Stimulated activated naive CD4-positive, alpha-beta T cell treated with Interleukin-2 at 50 U/mL for 16 hours (primary cell): ENCODE measurements at places on chromosomes 2 and 18.

GRCh38 chr18:78805840-78806239 lies 173.8 kb upstream of the SALL3 start:
- DNase-seq = no peak

DNA sequence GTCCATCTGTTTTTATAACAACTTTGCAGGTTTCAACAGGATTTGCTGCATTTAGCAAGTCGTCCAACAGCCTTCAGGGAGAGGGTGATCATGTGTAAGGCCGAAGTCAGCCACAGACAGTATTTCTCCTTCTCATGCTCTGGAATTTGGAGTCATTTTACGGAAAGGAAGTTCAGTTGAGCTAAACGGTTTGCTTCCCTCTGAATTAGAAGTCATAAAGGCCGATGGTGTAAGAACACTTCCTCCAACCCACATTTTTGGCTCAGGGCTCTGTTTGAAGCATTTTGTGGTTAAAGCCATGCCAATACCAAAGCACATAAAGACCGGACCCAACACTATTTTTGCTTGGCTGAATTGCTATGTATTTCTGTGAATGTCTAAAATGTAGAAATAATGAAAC lies 129.5 kb downstream of the TMEM182 start:
- no peak for DNase-seq

GRCh38 chr2:196592911-196593881 lies 46.3 kb upstream of the CCDC150 start:
- DNase-seq = no peak

GRCh38 chr18:24272229-24272525 lies 125.4 kb downstream of the OSBPL1A start:
- no peak for DNase-seq

GRCh38 chr2:240528406-240529040 lies 29.3 kb downstream of the ANKMY1 start:
- DNase-seq = no peak

DNA sequence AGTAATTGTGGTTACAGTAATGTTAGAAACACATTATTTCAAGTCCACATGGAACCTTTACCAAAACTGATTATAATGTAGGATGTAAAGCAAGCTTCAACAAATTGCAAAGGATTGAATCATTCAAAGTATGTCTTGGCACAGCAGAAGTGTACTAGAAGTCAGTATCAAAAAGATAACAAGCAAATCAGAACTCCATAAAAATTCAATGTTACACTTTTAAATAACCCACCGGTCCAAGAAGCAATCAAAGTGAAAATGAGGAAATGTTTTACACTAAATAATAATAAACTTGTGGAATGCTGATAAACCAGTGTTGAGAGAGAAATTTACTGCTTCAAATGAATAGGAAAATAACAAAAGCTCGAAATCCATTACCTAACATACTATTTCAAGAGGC lies 47.7 kb downstream of the TTC21B start:
- no peak for DNase-seq

- no peak for DNase-seq
Observed at GRCh38 chr18:44246001-44246400, 434.7 kb upstream of the SETBP1 start.

- DNase-seq = no peak
Observed at GRCh38 chr2:54353216-54353615, 97.2 kb upstream of the TSPYL6 start.

GRCh38 chr18:48581941-48582340 lies 43.1 kb downstream of the CTIF start:
- DNase-seq = no peak

DNA sequence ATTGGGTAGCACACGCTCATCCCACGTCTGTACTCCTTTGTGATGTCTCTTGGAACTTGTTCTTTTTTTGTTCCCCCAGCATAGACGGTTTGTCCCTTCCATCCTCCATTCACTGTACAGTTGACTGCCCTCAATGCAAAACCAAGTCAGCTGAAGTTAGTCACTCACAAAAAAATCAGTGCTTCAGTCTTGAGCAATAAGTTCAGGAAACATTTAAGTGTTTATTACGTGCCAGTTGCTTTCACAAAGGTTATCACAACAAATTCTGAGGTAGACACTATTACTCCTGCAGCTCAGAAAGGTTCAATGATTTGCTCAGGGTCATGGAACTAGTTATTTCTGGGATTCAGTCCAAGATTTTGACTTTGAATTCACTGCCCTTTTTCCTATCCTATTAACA lies 102.2 kb downstream of the PDE1A start:
- no peak for DNase-seq

- DNase-seq = no peak
Observed at GRCh38 chr2:20626698-20627513, 24.0 kb downstream of the HS1BP3 start.

DNA sequence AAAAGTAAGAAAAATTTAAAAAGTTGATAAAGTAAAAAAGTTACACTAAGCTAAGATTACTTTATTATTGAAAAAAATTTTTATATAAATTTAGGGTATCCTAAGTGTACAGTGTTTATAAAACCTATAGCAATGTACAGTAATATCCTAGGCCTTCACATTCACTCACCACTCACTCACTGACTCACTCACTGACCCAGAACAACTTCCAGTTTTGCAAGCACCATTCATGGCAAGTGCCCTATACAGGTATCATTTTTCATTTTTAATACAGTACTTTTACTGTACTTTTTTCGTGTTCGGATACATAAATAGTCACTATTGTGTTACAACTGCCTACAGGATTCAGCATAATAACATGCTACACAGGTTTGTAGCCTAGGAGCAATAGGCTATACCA lies 8.9 kb upstream of the THUMPD2 start:
- no peak for DNase-seq

DNA sequence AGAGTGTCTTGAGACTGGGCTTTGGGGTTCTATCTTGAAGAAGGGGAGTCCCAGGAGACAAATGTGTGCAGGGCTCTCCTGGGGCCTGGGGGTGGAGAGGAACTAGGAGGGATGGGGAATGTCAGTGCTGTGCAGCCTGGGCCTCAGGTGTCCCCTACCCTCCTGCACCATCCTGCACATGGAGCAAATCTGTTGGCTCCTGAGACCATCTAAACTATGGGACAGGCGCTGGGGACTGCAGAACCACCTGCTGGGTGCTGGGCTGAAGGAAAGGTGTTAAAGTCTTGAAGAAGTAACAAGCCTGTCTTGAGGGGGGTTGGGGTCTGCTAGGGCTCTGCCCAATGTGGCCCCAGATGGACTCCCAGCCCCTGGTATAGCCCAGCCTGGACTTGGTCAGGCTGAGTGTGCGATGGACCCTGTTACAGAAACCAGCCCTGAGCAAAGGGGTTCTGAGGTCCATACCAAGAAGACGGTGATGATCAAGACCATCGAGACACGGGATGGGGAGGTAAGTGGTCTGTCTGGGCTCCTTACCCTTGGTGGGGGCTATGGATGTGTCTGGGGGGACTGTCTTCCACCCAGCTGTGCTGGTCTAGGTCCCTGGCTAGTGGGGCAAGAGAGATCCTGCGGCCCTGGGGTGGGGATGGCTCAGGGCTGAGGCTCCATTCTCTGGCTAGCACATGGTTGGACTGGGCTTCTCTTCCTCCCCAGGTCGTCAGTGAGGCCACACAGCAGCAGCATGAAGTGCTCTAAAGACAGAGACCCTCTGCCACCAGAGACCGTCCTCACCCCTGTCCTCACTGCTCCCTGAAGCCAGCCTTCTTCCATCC lies 7.3 kb downstream of the DES start:
- no peak for DNase-seq

DNA sequence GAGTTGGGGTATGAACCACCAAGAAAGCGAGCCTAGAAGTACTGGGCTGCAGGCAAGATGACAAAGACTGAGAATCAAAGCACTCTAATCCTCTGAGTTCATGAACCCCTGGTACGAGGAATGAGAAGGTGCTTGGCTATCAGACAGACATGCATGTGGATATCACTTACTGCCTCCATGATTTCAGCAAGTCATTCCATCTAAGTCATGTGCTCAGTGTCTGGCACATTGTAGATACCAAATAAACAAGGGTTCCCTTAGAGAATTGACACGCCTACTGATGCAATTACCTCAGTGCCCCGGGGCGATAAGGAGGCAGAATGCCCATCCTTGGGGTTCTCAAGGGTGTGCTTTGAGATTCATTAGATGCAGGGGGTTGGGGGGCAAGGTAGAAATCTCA lies 125.6 kb upstream of the PKDCC start:
- DNase-seq = no peak

- no peak for DNase-seq
Observed at GRCh38 chr2:30382995-30383394, 64.1 kb upstream of the LCLAT1 start.

GRCh38 chr2:182248362-182248761 lies 178.5 kb downstream of the PDE1A start:
- no peak for DNase-seq

- DNase-seq = no peak
Observed at GRCh38 chr2:212364112-212364985, 174.3 kb downstream of the ERBB4 start.

- DNase-seq = no peak
Observed at GRCh38 chr2:17935242-17935885, 56.9 kb downstream of the KCNS3 start.

GRCh38 chr18:49904871-49905555 lies 91.7 kb upstream of the ACAA2 start:
- DNase-seq = no peak

DNA sequence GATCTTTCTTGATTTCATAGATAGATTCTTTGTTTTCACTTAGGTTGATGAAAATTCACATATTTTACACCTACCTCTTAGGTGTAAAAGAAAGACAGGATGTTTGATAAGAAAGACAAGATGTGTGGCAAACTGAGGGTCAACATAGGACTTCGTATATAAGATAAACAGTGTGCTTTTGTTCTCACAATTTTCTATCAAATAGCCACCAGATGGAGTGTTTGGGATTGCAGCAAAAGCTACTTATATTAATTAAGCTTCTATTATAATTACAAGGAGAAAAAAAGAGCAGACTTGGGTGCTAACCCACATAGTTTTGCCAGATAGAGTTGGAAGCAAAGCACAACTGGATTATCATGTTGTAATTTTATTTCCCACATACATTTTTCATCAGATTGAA lies 232.9 kb downstream of the CDH7 start:
- no peak for DNase-seq

- DNase-seq = no peak
Observed at GRCh38 chr2:126849486-126849885, 49.2 kb upstream of the TEX51 start.

DNA sequence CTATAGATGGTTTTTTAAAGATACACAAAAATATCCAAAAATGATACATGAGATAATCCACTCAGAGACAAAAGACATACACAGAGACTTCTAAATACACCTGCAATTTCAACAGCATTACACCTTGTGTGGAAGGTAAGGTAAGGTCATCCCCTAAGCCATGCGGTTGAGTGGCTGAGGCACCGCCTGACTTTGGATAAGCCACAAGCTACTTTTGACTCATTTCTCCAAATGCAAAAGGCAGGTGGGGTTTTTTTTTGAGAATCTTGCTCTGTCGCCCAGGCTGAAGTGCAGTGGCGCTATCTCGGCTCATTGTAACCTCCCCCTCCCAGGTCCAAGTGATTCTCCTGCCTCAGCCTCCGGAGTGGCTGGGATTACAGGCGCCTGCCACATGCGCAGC lies 13.1 kb downstream of the AP1S3 start:
- no peak for DNase-seq

DNA sequence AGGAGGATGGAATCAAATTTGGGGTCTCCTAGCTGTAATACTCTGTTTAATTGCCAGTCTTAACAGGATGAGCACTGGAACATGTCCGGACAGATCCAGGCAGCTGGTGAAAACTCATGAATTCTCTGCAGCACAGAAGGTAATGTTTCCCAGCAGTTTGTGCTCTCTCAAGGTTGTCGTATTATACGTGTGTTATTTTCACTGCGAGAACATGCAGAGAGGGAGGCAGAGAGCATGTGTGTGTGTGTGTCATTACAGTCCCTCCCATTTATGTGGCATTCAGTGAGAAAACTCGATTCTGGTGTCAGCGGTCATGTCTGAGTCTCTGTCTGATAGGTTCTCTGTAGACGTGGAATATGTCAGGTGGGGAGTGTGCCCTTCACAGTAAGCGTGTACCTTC lies 150.2 kb upstream of the POU3F3 start:
- no peak for DNase-seq

GRCh38 chr2:18790509-18791171 lies 201.3 kb upstream of the NT5C1B start:
- no peak for DNase-seq

- no peak for DNase-seq
Observed at GRCh38 chr2:43135583-43135982, 90.8 kb downstream of the ZFP36L2 start.

- DNase-seq = no peak
Observed at GRCh38 chr2:98477036-98477435, 32.4 kb downstream of the INPP4A start.

DNA sequence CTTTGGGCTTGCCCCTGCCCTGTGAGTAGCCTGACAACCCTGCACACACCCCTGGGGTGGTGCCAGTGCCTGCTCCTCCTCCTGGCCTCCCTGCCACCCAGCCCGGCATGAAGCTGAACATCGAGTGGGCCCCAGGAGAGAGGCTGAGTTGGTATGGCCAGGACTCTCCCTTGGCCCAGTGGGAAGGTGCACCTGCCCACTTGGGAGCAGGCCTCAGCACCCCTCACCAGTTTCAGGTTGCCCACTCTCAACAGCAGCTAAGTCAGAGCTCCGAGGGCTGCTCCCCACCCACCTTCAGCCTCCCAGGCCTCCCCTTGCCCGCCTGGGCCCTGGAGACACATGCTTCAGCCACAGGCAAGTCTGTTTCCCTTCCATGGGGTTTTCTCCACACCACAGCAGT lies 203.1 kb downstream of the KLHL29 start:
- no peak for DNase-seq

- DNase-seq = no peak
Observed at GRCh38 chr2:215811003-215811402, 202.3 kb downstream of the MREG start.

- no peak for DNase-seq
Observed at GRCh38 chr2:118832791-118833715, 14.4 kb downstream of the EN1 start.

GRCh38 chr2:60987041-60987440 lies 30.5 kb upstream of the PEX13 start:
- no peak for DNase-seq

DNA sequence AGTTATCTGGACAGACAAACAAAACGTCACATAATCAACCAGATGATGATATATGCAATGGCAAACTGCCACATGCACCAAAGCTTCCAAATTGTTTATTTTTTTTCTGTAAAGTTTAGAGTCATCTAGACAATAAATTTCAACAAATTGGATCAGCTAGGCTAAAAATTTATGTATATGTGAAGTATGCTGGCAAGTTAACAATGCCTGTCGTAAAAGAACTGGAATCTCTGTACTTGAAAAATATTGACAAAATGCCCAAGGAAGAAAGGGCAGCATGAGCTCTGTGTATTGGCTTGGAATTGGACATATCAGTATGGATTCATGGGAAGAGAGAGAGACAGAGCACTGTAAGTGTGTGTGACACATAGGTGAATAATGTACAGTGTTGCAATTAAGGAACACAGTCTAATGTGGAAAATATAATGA lies 309.8 kb downstream of the ERBB4 start:
- DNase-seq = no peak

- DNase-seq = no peak
Observed at GRCh38 chr2:109694190-109694589, 80.0 kb downstream of the SOWAHC start.

GRCh38 chr2:121338281-121338680 lies 53.3 kb upstream of the TFCP2L1 start:
- no peak for DNase-seq

- DNase-seq = no peak
Observed at GRCh38 chr2:213087040-213087439, 64.4 kb downstream of the IKZF2 start.

GRCh38 chr2:198311020-198311419 lies 506.6 kb downstream of the PLCL1 start:
- no peak for DNase-seq

GRCh38 chr2:62856228-62857040 lies 150.9 kb downstream of the EHBP1 start:
- DNase-seq = no peak
